ENCODE measurements at places on chromosomes 1 and 21. TPM values are rescaled to one million over a fixed set of nuclear protein-coding genes. Genes with fewer than 3 reads are reported as not detected.

RNF223 gene
- not detected for polyA plus RNA-seq

HSPA13 gene
- 13.4 TPM for polyA plus RNA-seq

OR10Z1 gene
- polyA plus RNA-seq: not detected

DVL1 gene
- polyA plus RNA-seq: 43.9 TPM

TEDDM1 gene
- polyA plus RNA-seq: not detected

LY9 gene
- 0.05 TPM for polyA plus RNA-seq

GUCA2A gene
- not detected for polyA plus RNA-seq

SPRR1A gene
- not detected for polyA plus RNA-seq

HES2 gene
- polyA plus RNA-seq: 1.3 TPM

C1QA gene
- not detected for polyA plus RNA-seq

LCE1F gene
- not detected for polyA plus RNA-seq
